ENCODE measurements at places on chromosomes 16 and 17.

DNA sequence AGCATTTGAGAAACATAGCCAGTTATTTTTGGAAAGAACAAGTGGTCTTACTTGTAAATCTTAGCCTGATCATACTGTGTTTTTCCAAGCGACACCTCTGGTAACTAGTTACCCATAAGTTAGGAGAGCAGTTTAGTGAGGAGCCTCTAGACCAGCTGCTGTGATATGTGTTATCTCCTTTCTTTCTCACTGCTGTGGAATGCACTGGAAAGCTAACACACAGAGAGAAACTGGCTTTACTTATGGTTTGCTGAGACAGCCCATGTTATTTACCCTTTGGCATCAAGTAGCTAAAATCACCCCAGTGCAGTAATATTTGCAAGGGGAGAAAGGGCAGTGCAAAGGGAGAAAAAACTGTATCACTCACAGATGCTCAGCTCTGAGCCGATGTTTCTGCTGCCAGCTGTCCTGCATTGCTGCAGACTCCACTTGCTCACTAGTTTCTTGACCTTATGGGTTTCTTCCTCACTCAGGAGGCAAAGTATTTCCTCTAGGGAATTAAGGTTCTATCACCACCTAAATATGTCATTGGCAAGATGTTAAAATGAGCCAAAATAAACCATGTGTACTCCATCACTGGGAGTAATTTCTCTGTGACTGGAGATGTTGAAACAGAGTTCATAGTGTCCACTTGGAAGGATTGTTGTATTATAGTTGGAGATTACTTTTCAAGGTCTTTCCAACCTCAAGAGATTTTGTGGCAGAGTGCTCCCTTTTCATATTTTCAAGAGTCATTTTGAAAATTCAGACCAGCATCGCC is 2.3 kb downstream of the RBFOX1 start:
- ATAC-seq = no peak

- ATAC-seq = no peak
These were observed 9.4 kb upstream of the ATP5MC1 start for GRCh38 chr17:48883171-48883570.

- no peak for ATAC-seq
These were observed 3.2 kb downstream of the SOST start for GRCh38 chr17:43755389-43755875.

DNA sequence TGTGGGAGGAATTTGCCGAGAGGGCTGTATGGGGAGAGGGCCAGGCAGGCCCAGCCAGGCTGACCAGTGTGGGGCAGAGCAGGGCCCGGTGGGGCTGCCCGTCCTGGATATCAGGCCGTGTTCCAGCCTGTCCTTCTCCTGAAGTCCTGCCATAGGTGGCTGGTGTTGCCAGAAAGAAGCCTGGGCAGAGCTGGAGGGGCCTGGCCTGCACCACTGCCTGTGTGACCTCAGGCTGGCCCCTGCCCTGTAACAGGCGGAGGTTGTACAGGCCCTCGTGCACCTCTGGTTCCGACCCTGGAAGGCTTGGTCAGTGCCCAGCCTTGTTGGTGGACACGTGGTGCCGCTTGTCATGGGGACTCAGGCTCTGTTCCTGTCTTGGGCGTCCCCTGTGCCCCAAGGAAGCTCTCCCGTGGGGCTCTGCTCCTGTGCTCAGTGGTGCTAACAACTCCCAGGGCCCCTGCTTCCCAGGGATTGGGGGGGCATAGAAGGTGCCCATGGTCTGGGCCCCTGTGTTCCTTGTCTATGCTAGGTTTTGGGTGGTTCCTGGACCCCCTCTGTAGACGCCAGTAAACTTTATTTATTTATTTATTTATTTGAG is 33.3 kb downstream of the ADCY7 start:
- ATAC-seq = no peak

- ATAC-seq = no peak
These were observed 15.3 kb downstream of the TBCD start for GRCh38 chr17:82767041-82767754.

DNA sequence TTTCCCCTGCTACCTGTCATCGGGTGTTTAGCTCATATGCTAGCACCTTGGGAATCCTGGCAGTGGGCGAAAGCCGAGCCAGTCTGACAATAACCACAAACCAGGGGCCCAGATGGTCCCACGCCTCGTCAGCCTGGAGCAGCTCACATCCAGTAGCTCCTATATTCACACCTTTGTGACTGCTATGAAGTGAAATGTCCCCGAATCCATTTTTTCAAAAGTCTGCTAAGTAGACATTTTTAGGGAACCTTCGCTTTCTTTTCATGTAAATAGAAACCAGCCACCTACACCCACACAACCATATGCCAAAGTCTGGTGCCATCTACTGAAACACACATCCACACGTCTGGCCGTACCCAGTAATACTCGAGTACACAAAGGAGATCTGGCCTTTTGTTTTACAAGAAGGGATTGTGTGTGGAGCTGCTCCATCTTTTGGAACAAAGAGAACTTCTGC is 176.8 kb downstream of the SLC39A11 start:
- ATAC-seq = no peak

GRCh38 chr16:75265911-75266701 is 14.7 kb upstream of the BCAR1 start:
- peak; percentile 39 for ATAC-seq

DNA sequence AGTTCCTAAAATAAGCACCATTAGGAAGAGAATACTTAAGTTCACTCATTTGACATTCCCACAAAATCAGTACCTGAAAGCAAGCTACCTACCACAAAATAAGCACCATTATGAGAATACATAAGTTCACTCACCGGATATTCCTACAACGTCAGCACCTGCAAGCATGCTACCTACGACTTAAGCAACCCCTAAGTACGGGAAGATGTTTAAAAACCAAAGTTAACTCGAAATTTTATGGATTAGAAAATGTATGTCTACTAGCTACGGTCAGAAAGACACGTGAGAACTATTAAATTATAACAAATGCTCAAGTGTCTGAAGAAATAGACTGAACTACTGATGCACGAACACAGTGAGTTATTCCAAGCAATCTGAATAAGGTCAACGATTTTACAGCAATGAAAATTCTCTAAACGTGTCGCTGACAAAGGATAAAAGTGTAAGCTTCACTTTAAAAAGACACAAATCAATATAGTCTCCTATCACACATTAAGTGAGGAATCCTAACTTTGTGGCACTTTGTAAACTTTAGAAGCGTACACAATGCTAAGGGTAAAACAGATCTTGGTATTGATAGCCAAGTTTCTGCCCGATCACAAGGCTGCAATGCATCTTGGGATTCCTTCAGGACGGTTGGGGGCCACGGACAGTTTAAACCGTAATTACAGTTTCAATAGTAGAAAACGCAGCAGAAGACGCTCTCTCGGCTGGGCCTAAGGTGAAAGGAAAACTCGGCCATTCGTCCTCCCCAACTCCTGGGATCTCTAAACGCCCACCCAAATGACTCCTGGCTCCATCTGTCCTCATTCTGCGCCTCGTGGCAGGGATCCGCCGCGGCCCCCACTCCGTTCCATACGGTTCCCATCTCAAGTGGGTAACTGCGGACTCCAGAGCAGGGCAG is 1.3 kb downstream of the GSPT1 start:
- no peak for ATAC-seq
